ENCODE measurements at places on chromosomes 3 and 15.

DNA sequence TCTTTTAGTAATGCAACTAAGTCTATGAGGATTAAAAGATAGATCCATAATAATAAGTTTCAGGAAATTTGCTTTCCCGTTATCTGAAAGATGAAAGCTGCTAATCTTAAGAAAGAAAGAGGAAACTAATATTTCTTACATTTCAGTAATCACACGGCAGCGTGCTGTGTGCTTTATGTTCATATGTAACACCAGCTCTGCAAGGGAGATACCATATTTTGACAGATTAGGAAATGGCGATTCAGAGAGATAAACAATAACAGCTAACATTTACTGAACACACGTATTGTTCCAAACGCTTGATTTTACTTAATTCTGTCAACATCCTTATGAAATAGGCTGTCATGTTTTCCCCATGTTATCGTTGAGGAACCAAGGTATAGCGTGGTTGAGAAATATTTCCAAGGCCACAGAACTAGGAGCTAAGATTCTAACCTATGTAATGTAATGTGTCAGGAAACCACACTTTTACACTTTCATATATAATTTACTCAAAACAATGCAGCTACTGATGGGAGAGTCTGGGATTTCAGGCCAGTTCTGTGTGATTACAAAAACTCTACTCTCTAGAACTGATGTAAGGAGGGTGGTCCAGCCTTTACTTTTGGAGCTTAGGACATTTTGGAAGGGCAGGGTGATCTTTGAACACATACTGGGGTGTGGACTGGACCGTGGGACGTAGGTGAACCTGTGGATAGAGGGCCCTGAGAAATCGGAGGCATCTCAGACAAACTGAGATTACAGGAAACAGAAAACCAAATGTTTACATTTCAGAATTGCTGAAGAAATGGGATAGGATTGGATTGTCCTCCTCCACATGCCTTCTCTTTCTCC, 100.6 kb downstream of the IL1RAP start:
- DNase-seq: no peak

DNA sequence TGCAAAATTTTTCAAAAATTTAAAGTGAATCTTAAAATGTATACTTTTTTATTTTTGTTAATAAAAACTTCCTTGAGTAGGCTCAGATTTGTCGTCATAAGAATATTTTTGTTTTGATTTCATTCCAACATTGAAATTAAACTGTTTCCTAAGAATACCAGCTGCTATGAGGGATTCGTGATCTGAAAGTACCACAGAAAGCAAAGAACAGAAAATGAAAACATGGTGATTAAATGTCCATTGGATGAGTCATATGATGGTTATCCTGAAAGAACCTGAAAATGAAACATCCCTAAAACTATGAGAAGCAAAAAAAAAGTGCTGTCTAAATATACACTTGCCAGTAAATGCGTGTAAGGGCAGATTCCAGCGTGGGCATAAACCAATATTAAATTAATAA, 143.8 kb downstream of the GMNC start:
- no peak for DNase-seq

- no peak for DNase-seq
Measured at GRCh38 chr15:85598219-85598618, 196.5 kb downstream of the KLHL25 start.

DNA sequence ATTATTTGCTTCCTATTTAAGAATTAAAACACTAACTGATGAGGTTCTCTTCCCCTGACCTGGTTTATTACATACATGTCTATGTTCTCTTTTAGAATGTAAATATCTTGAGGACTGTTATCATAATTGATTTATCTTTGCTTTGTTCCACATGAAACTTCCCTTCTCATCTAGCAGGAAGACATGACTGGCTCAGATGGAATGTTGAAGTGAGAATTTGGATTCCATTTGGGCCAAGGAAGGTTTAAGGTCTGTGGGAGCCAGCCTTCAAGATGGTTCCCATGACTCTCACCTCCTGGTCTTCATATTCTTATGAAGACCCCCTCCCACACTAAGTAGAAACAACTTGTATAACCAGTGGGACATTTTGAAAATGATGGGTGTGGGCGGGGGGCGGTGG, 222.2 kb upstream of the GADL1 start:
- no peak for DNase-seq

DNA sequence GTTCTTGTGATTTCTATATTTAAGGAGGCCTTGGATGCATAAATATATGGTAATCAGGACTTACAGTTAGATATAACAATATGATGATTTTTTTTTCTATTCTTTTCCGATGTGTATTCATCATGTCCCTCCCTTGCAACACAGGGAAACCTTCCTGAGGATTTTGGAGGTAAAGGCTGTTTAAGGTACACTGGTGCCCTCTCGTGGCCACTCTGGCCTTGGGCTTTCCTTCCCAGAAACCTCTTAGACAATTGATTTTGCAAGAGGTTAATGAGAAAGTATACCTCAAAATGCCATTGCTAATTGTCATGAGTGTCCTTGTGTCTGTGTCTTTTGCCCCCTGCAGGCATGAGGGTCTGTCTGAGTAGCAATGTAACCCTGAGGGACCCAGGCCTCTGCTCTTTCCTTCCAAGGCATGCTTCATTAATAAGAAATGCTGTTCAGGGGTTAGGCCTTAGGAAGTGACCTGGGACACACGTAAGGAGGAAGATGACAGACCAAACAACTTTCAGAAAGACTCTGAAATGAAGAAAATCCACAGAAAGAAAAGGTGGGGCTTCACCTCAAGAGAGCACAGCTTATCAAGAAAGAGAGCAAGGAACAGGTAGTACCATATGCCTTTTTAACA, 70.3 kb upstream of the PPP2R3A start:
- peak; percentile 78 for DNase-seq

DNA sequence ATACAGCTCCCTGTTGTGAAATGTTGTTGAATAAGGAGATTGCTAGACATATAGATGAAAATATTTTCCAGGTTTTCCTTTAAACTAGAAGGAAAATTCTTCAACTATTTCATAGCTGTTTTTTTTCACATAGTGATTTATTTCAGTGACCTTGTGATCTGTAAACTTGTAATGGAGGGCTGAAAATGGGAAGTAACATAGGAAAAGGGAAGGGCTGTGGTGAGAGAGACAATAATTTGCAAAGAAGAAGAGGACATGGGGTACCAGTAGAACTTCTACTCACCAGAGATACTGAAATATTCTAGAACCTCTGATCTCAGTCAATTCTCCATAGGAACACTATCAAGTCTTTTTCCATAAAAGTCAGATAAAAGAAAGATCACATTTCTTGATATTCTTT, 60.4 kb downstream of the PLS1 start:
- DNase-seq: no peak

DNA sequence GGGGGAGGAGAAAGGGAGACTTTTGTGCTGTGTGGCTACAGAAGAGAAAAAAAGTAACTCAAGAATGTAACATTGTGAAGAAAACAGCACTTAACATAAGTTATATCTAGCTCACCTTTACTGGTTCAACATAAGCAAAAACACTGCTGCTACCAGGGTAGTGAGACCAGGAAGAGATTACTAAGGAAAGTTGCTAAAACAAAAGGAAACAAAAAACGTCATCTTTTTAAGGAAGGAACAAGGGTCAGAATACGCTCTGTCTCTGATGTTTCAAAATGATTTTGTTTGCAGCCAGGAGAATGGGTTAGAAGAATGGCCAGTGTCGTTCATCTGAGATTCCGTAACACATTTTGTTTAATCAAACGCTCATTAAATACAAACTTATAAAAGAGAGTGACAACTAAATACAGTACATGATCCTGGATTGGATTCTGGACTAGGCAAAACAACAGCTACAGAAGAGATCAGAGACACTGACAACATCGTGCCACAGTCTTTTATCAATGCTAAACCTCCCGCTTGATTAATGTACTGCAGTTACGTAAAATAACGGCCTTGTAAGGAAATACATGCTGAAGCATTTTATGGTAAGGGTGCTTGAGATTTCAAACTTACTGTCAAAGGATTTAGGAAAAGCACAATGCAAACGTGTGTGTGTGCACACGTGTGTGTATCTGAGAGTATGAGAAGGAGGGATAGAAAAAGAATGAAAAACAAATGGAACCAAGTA, 67.7 kb downstream of the FOXP1 start:
- no peak for DNase-seq

- DNase-seq: no peak
Measured at GRCh38 chr3:170589113-170589512, 3.2 kb upstream of the SLC7A14 start.

GRCh38 chr15:91422797-91423196, 322.7 kb downstream of the SV2B start:
- no peak for DNase-seq

DNA sequence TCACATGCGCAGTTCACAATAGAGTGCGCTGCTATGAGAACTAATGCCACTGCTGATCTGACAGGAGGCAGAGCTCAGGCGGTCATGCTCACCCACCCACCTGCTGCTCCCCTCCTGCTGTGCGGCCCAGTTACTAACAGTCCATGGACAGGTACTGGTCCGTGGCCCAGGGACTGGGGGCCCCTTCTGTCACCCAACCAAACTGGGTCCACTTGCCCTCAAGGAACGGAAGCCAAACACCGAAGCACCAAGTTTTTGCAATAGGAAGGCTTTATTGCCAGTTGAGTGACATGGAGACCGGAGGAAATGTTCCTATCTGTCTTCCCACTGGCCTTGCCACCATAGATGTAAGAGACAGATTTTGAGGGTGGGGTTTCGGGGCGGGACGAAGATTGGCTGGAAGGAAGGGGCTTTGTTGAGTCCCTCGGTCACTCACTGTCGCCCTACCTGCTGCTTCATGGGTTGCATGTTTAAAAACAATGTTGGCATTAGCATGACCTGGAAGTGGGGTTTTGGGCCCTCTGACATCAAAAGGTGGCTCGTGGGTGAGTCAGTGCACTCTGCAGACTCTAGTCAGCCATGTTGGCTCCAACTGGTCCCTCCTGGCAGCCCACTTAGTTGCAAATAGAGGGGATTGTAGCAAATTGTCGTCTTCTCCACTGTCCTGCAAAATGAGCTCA, 141.0 kb downstream of the TJP1 start:
- no peak for DNase-seq

DNA sequence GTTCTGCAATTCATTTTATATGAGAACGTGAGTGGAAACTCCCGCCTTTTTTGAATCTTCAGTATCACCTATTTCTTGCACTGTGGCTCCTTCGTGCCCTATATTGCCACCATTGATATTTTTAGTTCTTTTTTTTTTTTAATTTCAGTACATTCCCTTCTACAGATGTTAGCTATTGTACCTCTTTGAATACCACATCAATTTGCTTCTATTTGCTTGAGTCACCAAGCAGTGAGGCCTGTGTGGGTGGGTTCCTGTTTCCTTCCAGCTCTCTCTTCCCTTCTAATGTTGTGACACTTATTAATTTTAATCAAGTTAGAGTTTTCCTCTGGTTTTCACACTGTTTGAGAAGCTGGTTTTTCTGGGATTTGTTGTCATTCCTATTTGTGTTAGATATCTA, 8.7 kb downstream of the HACD2 start:
- peak; percentile 70 for DNase-seq

DNA sequence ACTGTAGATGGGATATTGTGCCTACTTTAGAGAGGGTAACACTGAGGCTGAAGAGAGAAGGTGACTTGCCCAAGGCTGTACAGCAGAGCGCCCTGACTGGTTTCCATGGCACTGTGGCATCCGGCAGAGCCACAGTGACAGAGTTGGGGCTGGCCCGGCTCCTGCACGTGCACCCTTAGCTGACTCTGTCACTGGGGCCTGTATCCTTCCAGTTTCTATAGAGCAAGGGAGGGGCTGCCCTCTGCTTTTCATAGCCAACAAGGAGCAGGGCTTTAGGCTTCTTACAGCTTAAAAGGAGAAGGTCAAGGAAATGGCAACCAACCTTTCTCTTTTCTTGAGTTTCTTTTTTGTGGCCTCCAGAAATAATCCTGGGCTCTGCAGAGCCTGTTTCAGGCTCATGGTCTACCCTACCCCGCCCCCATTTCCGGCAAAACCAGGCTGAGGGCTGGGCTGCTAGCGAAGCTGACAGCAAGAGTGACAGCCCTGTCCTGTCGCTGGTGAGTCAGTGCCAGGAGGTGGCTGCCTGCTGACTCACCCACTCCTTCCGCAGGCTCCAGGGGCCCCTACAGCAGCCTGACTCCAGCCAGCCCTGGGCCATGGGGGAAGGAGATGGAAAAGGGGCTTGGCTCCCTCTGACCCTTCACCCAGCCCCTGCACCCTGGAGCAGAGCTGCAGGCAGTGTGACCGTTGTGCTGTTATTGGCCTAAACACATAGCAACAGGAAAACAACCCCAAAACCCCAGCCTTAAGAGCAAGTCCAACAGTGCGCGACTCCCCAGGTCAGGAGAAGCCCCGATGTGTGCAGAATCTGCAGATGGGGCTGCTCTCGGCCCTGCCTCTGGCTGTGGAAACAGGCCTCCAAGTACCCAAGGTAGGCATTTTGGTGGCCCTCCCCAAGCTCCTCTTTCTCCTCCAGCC, 29.8 kb downstream of the SLC6A6 start:
- peak; percentile 95 for DNase-seq

- DNase-seq: no peak
Measured at GRCh38 chr3:113623811-113624210, 72.6 kb downstream of the USF3 start.

DNA sequence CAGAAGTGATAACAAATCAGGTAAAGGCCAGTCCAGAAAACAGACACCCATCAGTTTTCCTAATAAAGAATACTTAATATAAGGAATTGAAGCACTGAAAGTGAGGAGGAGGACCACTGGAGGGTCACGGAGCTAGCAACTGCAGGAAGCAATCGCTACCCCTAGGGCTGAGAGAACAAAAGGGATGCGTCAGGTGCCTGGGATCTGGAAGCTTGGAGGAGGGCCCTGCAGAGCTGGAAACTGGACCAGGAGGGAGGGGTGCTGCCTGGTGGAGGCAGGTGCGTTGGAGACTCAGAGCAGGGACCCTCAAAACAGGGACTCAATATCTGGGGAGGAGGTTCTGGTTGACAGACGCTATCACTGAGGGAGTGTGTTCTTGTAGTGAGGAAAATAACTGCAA, 308.1 kb upstream of the RASGRP1 start:
- no peak for DNase-seq

- DNase-seq: no peak
Measured at GRCh38 chr3:152257563-152258035, 11.1 kb upstream of the MBNL1 start.

DNA sequence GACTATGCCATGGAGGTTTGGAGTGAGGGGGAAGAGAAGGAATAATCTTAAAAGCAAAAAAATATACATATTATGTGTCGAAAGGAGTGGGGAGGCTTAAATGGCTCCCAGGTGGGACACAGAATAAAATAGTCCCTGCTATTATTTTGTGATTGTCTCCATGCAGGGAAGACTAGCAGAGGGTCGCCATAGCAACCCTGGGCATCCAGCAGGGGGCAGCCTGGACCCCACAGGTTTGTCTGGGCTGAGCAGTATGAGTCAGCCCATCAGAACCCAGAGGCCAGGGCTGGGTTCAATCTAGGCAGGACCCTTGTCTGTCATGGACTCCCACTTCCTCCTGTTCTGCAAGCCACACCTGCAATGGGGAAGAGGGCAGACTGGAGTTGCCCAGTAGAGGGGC, 17.6 kb upstream of the LINGO1 start:
- DNase-seq: peak; percentile 67

- no peak for DNase-seq
Measured at GRCh38 chr3:68919000-68919399, 13.3 kb downstream of the TAFA4 start.

DNA sequence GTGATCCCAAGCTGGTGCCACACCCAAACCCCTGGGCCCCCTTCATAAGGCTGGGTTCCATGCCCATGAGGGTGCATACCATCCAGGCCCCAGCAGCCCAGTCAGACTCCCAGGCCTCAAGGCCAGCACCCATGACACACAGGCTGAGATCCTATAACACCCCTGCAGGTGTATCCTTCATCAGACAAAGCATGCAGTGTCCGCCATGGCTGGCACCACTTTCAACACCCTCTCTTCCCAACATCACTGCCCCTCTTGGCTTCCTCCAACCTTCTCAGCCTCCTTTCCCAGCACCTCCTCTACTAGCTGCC, 3.5 kb downstream of the CCDC51 start:
- no peak for DNase-seq

Data from Karpas-422 (cell line).